Fibroblast of the conjunctiva (primary cell): ENCODE measurements at places on chromosomes 11 and 22.

GRCh38 chr11:71302911-71303310 is 50.5 kb upstream of the SHANK2 start:
- no peak for DNase-seq

- DNase-seq, result peak; percentile 51
These were observed 4.4 kb upstream of the FBXO3 start for GRCh38 chr11:33778675-33779074.

DNA sequence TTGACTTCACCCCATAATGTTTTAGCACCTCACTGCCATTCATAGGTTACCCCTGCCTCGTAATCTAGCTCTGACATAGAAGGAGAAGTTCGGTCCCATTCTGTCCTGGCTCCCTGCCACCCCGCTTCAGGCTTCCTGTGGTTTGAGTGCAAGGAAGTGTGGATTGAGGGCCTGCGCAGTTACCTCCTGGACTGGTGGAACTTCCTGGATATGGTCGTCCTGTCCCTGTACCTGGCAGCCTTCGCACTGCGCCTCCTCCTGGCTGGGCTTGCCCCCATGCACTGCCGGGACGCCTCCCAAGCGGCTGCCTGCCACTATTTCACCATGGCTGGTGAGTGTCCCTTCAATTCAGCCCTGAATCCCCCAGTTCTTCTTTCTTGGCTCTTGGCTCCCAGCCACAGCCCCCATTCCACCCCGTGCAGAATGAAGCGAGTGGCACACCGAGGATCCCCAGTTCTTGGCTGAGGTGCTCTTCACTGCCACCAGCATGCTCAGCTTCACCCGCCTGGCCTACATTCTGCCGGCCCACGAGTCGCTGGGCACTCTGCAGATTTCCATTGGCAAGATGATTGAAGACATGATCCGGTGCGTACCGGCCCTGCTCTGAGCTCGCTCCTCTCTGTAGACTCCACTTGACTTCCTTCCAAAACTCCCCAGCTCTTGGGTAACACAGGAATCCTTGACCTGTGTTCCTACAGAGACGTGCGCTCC is 15.4 kb downstream of the ART5 start:
- no peak for DNase-seq

- no peak for DNase-seq
These were observed 209.1 kb downstream of the ST3GAL4 start for GRCh38 chr11:126564566-126564965.

DNA sequence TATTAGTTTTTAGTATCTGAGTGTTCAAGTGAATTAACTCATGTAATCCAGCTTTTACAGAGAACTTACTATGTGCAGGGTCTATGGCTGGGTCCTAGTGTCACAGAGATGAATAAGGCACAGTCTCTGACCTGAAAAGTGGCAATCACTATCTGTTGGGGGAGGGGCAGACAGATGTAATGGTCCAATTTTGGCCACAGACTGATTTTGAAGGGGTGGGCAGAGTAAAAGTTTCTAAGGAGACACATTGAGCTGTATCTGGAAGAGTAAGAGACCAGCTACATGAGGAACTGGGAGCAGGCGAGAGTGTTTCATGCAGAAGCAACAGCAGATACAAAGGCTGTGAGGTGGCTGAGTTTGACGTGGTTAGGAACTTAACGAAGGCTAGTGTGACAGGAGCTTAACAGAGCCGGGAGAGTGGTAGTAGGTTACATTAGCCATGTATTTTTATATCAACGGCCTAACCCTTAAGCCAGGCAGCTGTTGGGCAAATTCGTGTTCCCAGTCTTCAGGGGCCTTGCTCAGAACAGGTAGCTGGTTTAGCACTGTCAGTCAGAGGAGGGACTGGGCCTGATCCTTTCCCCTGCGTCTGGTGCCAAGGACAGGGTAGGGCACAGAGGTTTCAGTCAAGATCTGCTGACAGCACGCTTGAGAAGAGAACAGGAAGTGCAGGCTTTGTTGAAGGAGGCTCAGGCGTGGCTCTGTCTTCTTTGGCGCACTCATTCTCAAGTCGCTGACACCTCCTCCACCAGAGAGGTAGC is 1.4 kb upstream of the STIM1 start:
- DNase-seq, result no peak

DNA sequence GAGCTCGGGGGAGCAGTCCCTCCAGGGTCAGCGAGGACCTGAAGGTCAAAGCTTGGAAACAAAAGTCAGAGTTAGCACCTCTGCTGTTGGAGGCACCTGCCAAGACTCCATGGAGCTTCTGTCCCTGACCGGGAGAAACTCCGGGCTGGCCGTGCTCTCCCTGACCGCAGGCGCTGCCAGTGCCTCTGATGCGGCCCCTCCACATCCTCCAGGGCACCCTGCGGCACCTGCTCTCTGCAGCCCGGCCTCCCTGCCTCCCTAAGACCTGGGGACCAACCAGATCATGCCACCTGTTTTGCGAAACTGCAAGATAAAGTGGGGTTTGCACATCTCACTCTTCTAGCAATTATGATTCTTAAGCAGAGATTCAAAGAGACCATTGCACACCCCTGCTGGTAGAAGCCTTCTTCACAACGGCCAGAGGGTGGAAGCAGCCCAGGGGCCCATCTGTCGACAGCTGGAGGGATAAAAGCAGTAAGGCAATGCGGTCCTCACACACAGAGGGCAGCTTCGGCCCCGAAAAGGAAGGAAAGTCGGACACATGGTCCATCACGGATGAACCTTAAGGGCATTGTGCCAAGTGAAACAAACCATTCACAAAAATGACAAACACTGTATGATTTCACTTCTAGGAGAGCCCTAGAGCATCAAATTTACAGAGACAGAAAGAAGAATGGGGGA is 477.1 kb downstream of the BRD1 start:
- DNase-seq, result no peak

DNA sequence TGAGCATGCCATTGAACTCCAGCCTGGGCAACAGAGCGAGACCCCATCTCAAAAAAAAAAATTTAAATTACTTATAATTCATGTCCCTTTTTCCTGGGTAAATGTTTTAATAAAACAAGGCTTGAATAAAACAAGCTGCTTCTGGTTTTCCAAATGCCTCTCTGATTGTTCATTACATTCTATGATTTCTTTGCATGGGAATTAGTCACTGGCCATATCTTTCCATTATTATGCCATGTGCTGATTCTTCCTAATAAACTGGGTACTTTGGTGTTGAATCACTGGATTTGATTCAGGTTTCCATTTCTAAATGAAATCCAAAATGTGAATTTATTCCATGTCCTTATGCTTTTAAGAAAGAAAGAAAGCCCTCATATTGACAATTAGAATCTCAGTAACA is 42.6 kb downstream of the ZNF215 start:
- no peak for DNase-seq

DNA sequence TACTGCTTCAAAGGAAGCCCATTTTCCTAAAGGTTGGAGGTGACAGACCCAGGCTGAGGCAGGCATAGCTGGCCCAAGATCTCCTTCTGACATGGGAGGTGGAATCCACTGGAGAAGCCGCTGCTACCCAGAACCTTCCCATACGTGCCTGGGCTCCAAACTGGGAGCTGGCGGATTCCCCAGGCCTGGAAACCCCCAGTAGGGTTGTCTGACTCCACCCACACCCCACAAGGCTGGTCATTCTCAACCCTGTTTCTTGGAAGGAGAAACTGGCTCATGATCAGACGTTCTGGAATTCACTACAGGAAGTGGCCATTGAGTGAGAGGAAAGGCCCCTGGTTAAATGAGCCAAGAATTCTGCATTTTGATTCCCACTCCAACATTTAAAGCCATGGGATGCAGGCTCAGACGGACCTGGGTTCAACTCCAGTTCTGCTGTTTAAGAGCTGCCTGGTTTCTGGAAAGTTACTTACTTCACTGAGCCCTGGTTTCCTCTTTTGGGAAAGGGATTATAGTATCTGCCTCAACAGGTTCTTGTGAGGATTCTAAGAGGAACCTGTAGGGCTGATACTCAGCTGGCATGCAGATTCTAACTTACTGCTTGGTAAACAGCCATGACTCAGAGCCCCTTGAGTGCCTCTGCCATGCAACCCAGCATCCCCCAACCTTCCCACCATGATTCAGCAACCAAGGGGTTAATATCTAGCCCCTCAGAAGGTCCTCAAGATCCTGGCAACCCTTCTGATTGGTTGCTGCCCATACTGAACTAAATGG is 19.4 kb upstream of the TSKU start:
- no peak for DNase-seq

DNA sequence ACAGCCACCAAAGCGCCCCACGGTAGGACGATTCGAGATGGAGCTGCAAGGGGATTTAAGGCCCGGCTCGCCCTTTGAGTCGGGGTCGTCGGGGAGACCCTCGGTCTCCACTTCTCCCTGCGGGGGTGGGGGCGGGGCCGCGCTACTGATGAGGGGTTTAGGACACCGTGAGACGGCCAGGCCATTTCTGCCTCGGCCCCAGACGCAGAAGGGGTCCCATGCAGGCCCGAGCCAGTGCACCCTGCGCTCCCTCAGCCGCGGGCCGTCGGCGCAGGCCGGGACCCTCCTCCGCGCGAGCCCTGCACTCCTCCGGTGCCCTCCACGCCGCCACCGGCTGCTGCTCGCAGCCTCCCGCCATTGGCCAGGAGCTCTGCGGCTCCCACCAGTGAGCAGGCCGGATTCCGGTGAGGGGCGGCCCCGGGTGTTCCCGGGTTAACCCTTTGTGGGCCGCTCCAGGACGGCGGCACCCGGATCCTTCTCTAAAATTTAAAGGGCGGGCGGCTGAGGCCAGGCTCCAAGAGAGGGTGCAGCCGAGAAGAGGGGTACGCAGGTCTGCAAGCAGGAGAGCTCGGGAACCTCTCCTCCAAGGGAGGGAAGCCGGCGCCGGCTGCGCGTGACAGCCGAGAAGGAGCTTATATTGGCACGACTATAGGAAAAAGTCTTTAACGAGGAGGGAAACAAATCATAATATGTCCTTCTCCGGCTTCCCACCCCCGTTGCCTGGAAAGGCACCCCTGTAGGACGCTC is 18.0 kb downstream of the CREB3L1 start:
- no peak for DNase-seq

GRCh38 chr22:20663137-20663828 is 110.6 kb upstream of the SERPIND1 start:
- no peak for DNase-seq

- no peak for DNase-seq
These were observed 336.0 kb downstream of the SHANK2 start for GRCh38 chr11:70916351-70916750.

DNA sequence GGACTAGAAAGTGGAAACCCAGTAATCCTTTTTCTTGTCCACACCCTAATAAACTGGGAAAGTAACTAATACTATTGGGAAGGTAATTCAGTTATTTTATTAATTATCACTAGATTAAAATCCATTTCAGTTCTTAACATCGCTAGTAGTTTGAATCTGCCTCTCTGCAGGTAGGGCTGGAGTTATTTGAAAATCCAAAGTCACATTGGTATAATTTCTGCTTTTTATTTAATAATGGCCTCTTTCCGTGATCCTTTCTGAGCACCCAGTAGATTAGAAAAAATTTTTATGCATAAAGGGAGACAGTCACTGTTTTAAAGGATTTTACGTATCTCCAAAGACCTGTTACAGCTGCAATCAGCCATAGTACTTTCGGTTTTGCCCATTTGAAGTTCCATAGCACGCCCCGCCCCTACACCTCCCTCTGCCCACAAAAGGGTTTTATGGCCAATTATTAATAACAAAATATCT is 605 bp upstream of the COPB1 start:
- peak; percentile 38 for DNase-seq

- DNase-seq, result no peak
These were observed 25.4 kb upstream of the SORL1 start for GRCh38 chr11:121426476-121427399.
